ENCODE measurements at places on chromosomes 16 and 17. TPM values are rescaled to one million over a fixed set of nuclear protein-coding genes. Genes with fewer than 3 reads are reported as not detected.

Gene VMO1
- total RNA-seq = 0.64 TPM

Gene KCNJ18
- total RNA-seq = not detected

Gene CDRT15
- total RNA-seq = not detected

Gene SLC22A31
- not detected for total RNA-seq

Gene ALOX12B
- total RNA-seq = not detected

Gene RSAD1
- total RNA-seq = 25.4 TPM

Gene TMIGD1
- not detected for total RNA-seq

Gene RGS11
- 0.64 TPM for total RNA-seq

DNA sequence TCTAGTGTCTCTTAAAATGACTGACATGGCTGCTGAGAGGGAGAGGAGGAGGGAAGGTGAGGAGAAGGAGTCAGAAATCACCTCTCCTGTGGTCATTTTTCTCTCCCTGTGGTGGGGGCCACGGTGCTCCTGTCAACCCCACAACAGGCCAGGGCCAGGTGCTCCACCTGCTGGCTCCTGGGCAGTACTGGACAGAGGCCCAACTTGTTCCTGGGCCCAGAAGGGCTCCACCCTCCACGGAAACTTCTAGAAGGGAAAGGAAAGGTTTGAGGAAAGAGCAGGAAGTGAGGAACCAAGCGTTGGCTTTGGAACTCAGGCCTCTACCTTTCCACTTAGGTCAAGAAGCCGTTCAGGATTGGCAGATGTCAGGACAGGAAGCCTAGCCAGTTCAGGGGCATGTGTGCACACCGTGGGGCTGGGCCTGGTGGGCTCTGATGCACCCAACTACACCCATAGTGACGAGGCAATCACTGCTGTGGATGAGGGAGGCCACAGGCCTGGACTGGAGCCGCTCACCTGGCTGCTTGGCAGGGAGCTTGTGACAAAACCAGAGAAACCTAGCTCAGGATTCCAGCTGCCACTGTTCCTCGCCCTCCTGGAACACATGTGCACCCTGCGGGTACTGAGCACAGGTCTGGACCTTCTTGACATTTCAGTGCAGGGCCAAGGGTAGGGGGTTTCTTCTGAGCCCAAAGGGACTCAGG lies 36.1 kb downstream of the WNT3 start:
- DNase-seq = peak; percentile 22

- DNase-seq = no peak
Measured at GRCh38 chr17:55776271-55776670, 25.4 kb downstream of the PCTP start.

DNA sequence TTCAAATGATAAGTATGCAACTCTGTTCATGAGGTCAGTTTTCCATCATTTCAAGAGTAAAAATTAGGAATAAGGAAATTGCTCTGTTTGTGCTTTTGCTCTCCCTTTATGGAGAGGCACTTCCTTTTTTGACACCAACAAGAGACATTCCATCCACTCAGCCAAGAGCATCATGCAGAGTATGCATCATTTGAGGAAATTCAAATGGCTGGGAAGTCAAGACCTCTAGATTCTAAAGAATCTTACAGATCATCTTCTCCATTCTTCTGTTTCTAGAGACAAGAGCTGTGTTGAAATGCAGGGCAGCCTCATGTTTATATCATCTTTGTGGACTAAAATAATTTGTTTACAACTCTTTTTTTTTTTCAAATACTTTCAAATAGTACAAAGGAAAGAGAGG lies 669.4 kb downstream of the CDH11 start:
- no peak for DNase-seq

DNA sequence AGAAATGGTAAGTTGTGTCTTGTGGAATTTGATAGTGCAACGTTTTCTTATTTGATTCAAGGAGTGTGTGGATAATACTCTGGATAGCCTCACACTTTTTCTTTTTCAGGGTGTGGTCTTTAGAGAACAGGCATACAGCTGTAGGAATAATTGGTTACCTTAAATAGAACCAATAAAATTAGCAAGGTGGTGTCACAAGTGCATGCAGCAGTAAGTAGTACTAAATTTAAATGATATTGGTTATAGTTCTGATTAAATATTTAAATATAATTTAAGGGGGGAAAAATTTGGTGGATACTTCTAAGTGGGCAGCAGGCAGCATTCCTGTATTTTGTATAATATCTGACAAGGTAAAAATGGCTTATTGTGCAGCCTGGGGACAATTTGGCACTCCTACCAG lies 3.7 kb downstream of the HAPSTR1 start:
- no peak for DNase-seq

GRCh38 chr16:3095869-3096268 lies 3.2 kb downstream of the ZSCAN10 start:
- no peak for DNase-seq
